ENCODE measurements at places on chromosomes 2 and 18.

- DNase-seq: no peak
These were observed 213.3 kb upstream of the HNRNPA3 start for GRCh38 chr2:176999301-176999700.

- DNase-seq: no peak
These were observed 107.6 kb downstream of the AP1S3 start for GRCh38 chr2:223729781-223730180.

GRCh38 chr2:174931724-174932123 is 73.5 kb downstream of the CHN1 start:
- no peak for DNase-seq

GRCh38 chr2:166057370-166058164 is 70.3 kb downstream of the SCN1A start:
- DNase-seq: no peak

- DNase-seq: no peak
These were observed 80.8 kb downstream of the KIF5C start for GRCh38 chr2:148955798-148956197.
